ENCODE measurements at places on chromosomes 7 and 10.
A peak's percentile ranks its signal among the peaks of the same experiment; 100 is the strongest.

GRCh38 chr10:111445667-111446066, 368.8 kb downstream of the ADRA2A start:
- no peak for DNase-seq

GRCh38 chr10:113576852-113577251, 24.0 kb downstream of the HABP2 start:
- DNase-seq, result peak; percentile 49

DNA sequence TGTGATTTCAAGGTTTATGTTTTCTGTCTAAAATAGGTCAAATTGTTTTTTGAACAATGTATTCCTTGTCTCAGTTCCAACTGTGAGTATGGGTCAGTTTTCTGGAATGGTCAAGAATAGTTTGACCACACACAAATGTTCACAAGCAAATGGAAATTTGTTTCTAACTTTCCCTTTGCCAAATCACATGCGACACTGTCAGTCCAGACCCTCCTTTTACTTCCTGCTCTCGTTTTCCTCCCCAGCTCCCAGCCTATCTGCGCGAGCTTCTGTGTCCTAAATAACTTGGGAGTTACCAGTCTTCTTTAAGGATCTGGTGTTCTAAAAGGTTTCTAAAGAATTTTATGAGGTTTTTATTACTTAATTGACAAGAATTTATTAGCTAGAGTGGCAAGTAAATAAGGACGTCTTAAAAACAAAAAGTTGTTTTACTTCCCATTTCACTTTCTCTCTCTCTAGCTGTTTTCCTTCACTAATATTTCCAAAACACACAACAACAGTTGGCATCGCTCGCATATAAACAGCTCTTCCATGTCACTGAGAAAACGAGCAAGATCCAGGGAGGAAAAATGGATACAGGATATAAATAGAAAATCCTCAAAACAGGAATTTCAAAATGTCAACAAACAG, 266.1 kb upstream of the KLF6 start:
- DNase-seq, result no peak

GRCh38 chr10:101560298-101561067, 27.6 kb downstream of the POLL start:
- DNase-seq, result no peak

DNA sequence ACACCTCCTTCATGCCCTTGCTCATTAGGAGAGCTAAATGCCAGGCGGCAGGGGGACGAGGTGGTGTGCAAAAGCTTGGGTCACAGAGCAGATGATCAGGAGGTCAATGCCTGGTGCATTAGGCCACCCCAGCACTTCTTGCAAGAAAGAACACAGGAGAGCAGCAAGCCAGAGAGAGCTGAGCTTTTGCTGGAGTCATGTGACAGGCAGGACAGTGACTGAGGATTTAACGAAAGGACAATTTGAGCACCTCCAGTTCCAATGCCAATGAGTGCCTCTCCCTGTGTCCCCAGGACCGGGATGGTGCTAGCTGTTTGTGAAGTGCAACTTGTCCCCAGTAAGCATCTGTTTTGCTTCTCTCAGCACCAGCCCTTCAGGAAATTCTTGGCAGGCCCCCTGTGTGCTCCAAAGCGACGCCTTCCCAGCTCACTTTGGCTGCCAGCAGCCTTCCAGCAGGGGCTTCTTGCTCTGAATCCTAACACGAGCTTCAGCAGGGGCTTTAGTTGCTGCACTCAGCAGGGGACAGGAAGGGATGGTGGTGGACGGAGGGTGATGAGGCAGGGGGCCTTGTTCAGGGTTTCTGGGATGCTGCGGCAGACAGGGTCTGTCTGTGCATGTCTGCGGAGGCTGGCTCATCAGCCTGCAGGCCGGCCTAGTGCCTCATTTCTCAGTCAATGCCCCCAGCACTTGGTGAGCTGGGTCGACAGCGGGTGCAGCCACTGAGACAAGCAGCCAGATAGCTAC, 368.1 kb downstream of the RPS24 start:
- peak; percentile 30 for DNase-seq

- no peak for DNase-seq
These were observed 5.7 kb upstream of the ZYX start for GRCh38 chr7:143375298-143376034.

- no peak for DNase-seq
These were observed 144.7 kb upstream of the ZNF716 start for GRCh38 chr7:57305192-57305748.

- DNase-seq, result no peak
These were observed 18.5 kb upstream of the EVX1 start for GRCh38 chr7:27223941-27224575.

DNA sequence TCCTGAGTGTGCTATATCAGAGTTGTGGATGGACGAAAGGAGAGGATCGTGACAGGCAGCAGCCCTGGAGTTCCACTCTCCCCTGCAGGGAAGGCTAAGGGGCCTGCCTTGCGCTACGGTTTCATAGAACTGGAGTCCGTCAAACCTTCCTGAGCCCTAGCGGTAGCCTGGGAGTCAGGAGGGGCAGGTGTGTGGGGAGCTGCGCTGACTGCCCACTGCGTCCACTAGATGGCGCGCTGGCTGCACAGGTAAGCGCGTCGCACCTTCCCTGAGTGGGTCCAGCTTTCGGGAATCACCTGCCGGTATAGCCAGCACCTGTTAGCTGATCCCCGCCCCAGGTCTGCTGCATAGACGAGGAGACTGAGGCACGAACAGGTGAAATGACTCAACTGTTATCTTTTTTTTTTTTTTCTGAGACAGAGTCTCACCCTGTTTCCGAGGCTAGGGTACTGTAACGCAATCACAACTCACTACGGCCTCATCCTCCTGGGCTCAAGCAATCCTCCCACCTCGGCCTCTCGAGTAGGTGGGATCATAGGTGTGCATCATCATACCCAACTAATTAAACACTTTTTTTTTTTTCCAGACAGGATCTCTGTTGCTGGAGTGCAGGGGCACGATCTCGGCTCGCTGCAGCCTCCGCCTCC, 20.2 kb upstream of the BAIAP2L1 start:
- DNase-seq, result no peak

- DNase-seq, result no peak
These were observed 18.2 kb downstream of the HNRNPF start for GRCh38 chr10:43390759-43391158.

GRCh38 chr10:6729071-6729774, 149.1 kb upstream of the PRKCQ start:
- peak; percentile 40 for DNase-seq

GRCh38 chr7:55179931-55180682, 161.3 kb downstream of the EGFR start:
- DNase-seq, result no peak

- DNase-seq, result peak; percentile 58
These were observed 37.3 kb downstream of the FBH1 start for GRCh38 chr10:5927306-5927705.

- no peak for DNase-seq
These were observed 75.8 kb downstream of the ZRANB1 start for GRCh38 chr10:125017547-125018298.

GRCh38 chr7:82926477-82926876, 236.2 kb downstream of the PCLO start:
- no peak for DNase-seq

GRCh38 chr10:97811958-97812357, 37.7 kb upstream of the GOLGA7B start:
- no peak for DNase-seq

DNA sequence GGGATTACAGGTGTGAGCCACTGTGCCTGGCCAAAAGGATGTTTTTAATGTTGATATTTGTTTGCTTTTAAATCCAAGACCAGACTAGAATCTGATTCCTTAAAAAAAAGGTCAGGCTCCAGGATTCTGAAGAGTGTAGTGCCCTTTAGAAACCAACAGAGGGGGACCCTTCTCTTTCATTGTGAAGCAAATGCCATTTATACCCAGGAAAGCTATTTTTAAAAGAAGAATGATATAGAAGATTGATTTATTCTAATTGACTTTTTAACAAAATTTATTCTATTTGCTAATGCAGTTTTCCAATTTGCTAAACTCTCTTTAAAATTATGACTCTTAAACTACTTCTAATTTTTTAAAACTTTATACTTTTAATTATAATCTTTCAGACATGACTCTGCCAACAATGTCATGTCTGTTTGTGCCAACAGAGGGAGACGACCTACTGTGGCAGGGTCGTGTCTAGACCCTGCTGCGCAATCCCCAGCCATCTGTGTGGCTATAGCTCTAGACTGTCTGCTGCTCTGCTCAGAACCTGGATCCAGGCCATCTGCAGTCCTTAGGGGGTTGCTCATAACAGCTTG, 201.0 kb upstream of the IMMP2L start:
- DNase-seq, result no peak

GRCh38 chr10:103397191-103397825, 882 bp downstream of the PDCD11 start:
- no peak for DNase-seq

DNA sequence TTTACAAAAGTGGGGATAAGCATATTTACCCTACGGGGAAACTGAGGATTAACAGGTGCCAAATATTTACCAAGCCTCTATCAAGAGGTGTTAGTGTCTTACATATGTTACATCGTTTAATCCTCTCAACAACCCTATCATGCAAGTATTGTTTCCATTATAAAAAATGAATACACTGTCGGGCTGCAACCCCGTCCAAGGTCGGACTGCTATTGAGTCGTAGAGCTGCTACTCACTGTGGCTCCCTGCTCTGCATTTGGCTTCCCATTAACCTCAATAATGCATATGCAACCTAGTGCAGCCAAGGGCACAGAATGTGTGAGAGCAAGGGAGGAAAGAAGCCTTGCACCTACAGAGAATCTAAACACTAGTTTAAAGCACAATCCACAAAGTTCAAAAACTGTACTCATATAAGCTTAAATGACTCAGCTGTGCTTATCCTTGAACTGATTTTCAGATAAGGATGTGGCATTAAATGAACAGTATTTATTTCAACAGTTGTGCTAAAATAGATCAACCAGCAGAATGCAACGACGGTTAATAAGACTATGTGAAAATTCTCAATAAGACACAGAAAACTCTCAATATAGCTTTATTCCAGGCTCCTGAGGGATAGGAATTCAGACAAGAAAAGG, 49.9 kb downstream of the UBE2H start:
- DNase-seq, result no peak

GRCh38 chr7:133975130-133975529, 152.0 kb upstream of the LRGUK start:
- DNase-seq, result no peak

All from hindlimb muscle (tissue), 1 donor.